Left cardiac atrium (tissue), 4 donors: ENCODE measurements at places on chromosomes 13 and 19. TPM values are rescaled to one million over a fixed set of nuclear protein-coding genes. Genes with fewer than 3 reads are reported as not detected.

DNA sequence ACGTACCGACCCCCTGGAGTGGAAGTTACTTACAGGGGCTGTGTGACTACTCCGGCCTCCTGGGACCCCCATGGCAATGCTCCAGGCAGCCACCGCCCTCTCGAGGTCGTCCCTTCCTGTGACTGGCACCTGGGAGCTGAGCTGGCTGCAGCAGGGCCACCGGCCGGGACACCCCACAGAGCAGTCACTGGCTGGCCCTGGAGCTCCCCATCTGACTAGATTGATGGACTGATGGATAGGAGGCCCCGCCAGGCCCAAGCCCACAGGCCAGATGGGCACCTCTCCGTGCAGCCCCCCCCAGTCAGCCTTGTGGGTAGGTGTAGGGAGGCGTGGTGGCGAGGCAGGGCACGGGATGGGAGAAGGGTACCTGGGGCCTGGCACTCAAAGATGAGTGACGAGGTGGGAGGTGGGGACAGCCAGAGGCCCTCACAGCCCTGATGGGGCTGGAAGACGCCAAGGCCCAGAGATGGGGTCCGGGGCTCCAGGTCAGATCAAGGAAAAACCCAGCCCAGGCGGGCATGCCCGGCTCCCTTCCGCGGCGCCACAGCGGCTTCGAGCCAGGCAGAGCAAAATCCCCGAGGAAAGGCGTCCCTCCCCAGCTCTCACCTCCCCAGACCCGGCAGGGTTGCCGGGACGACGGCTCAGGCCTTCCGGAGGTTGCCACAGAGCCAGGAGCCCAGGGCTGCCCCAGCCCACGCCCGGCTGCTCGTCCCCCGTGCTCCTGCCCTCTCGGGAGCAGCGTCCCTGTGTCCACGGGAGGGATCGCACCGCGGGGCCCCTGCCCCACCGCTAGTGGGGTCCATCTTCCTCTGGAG, 8.4 kb downstream of the SLC39A3 start:
- DNase-seq = no peak

DNA sequence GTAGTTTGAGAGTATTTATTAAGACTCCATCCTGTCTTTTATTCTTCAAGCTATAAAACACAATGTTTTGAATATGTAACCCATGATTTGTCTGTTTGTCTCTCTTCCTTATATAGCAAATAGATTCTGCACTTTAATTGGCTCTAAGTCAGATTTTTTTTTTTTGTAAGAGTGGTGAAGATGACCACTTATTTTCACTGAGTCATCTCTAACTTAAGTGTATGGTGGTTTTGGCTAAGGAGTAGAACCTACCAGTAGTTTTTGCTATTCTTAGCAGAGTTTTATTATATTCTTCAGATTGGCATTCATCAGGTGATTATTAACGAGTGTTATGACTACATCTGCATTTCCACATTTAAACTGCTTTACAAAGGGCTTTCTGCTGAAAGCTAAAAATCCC, 194.7 kb downstream of the LMO7 start:
- DNase-seq = no peak

ZNF888 gene
- total RNA-seq = 1.7 TPM

CALR gene
- 627 TPM for total RNA-seq

DNA sequence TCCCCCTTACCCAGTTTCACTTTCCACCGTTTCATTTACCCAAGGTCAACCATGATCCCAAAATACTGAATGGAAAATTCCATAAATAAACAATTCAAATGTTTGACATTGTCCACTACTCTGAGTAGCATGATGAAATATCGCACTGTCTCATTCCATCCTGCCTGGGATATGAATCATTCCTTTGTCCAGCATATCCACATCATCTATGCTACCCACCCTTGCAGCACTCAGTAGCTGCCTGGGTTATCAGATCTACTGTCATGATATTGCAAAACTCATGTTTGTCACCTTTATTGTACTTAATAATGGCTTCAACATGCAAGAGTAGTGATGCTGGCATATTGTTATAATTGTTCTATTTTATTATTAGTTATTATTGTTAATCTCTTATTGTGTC, 263.9 kb upstream of the NBEA start:
- no peak for DNase-seq

ONECUT3 gene
- not detected for total RNA-seq

- DNase-seq = no peak
Observed at GRCh38 chr13:113796964-113797676, 38.1 kb downstream of the TMEM255B start.

- DNase-seq = no peak
Observed at GRCh38 chr19:16295057-16295456, 29.6 kb upstream of the KLF2 start.

LGALS14 gene
- total RNA-seq = not detected

DNA sequence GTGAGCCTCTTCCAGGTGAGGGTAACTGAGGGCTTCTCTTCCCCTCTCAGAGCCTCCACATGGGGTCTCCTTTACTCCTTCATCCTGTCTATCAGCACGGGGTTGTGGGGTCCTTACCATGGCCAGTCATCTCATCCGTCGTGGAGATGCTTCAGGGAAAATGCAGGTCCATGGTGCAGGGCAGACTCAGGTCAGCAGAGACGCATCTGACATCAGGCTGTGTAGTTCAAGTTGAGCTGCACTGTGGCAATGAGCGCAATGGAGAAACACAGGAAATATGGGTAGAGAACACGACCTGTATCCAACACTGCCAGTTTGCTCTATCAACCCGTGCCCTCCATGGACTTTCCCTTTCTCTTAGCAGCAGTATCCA, 13.9 kb downstream of the LILRA5 start:
- DNase-seq = no peak

DNA sequence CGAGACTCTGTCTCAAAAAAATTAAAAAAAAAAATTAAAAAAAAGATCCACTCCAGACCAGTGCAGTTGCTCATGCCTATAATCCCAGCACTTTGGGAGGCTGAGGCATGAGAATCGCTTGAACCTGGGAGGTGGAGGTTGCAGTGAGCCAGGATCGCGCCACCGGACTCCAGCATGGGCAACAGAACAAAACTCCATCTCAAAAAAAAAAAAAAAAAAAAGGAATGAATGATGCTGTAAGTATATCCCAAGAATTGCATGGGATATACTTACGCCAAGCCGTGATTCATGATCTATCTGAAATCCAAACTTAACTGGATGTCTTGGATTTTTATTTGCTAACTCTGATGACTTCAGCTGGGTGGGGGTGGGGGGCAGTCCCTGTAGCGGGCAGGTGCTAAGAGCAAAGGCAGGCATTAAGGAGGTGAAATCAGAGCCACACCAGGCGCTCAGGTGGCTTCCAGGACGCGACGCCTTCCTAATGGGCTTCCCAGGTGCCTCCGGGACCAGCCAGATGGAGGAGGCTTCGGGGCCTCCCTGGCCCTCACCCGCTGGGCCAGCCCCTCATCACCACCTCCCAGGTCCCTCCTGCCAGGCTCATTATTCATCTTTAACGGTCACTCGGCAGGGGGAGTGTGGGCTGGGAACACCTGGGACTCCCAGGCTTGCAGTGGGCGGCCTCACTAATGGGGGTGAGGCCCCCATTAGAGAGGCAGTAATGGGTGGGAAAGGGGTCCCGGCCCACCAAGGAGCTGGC, 11.4 kb upstream of the FUT5 start:
- no peak for DNase-seq

GRCh38 chr13:52780092-52780491, 40.5 kb upstream of the CNMD start:
- no peak for DNase-seq

DNA sequence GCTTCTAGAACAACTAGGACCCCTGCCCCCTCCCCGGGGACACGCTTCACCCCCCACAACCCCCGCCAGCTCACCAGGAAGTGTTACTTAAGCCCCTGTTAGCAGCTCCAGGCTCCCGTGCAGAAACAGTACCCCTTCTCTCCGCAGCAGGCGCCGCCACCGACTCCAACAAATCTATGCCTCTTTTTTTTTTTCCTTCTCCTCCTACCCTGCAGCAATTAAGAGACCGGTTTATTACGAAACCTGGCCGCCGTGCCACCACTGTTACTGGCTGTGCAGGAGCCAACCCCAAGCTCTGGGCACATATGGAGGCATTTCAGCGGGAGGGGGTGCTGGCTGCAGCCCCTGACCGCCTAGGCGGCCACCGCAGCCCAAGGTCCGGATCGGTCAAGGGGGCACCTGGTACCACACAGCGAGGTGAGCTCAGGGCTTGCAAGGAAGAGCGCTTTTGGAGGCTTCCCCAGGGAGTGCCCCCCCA, 2.4 kb downstream of the GADD45B start:
- peak; percentile 67 for DNase-seq

- DNase-seq = no peak
Observed at GRCh38 chr19:38429055-38429810, 3.2 kb upstream of the RASGRP4 start.

GRCh38 chr13:41633776-41634175, 176.4 kb downstream of the RGCC start:
- no peak for DNase-seq

DNA sequence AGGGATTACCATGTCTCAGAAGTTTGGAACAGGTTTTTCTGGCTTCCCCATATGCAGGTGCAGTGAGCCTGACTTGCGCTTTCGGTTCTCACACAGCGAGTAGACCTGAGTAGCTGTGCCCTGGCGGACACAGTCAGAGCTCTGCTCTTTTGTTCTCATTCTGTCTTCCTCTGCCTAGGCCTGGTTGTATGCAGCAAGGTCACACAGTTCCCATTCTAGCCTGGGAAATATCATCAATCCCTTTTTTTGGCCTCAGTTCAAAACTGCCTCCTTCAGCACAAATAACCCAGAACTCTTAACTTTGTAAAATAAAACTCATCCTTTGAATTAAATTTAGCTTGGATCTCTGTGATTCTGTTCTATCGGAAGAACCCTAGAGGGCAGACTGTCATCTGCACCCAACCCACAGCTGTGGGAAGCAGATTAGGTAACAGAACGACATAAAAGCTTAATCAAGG, 10.2 kb downstream of the OXGR1 start:
- DNase-seq = peak; percentile 32

DNA sequence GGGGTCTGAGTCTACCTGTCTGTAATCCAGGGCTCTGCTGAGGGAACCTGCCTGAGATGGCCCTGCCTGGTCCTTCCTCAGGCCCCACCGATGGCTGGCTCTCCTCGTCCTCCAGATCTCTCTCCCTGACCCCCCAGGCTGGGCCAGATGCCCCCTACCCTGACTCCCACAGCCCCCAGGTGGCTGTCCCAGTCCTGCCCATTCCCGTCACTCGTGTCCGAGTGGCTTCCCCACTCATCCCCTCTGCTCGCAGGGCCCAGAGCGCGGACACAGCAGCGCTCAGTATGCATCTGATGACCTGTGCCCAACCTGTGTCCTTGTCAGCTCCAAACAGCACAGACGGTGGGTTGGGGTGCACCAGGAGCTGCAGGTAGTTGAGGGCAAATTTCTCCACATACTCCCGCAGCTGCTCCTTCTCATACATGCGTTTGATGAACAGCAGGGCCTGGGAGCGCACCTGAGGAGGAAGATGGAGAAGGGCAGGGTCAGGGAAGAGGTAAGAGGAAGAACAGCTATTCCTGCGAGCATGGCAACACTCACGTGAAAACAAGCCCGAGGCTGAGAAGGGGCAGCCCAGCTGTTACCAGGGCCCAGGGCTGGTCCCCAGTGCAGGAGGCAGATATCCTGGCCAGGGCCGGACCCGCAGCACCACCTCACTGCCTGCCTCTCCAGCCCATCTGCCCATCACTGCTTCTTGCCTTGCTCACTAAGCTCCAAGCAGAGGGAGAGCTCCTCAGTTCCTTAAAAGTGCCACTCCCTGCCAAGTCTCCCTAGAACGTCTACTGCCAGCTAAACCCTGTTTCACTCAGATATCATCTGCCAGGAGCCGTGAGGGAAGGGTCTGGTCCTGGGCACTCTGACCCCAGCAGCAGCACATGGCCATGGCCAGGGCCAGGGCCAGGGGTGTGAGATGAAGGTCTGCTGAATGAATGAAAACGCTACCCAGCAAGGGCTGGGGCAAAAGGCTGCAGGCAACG, 11.1 kb upstream of the RSPH6A start:
- DNase-seq = no peak

GRCh38 chr19:41566001-41566400, 10.0 kb upstream of the CEACAM21 start:
- no peak for DNase-seq

- no peak for DNase-seq
Observed at GRCh38 chr19:17332677-17333581, 1.7 kb downstream of the ANO8 start.

- DNase-seq = no peak
Observed at GRCh38 chr13:48748681-48749080, 95.0 kb downstream of the CYSLTR2 start.

GRCh38 chr13:71169180-71169579, 697.8 kb downstream of the DACH1 start:
- no peak for DNase-seq

GRCh38 chr13:102309110-102309509, 92.7 kb downstream of the FGF14 start:
- DNase-seq = no peak

ATXN8OS gene
- total RNA-seq = not detected

CXCL17 gene
- total RNA-seq = not detected

- DNase-seq = no peak
Observed at GRCh38 chr19:52990759-52991418, 22.8 kb upstream of the ERVV-1 start.

- DNase-seq = no peak
Observed at GRCh38 chr19:18273561-18274218, 562 bp downstream of the IQCN start.

GRCh38 chr19:11426656-11427055, 7.5 kb upstream of the RGL3 start:
- DNase-seq = no peak

ZNF296 gene
- total RNA-seq = 0.44 TPM

DNA sequence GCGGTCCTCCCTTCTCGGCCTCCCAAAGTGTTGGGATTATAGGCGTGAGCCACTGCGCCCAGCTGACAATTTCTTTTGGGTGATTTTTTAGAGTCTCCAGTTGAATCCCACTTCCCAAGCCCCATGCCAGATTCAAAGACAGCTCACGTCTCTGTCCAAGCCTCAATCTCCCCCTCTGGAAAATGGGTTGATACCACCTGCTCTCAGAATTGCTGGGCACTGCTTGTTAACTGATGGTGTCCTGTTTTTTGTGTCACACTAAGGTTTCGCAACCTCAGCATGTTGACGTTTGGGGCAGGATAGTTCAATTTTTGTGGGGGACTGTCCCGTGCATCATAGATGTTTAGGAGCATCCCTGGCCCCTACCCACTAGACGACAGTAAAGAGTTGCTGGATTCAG, 14.2 kb upstream of the UPF1 start:
- DNase-seq = no peak

PCDH8 gene
- not detected for total RNA-seq

- DNase-seq = no peak
Observed at GRCh38 chr13:112831196-112831595, 137.8 kb upstream of the MCF2L start.

- no peak for DNase-seq
Observed at GRCh38 chr13:24217601-24218281, 57.2 kb downstream of the SPATA13 start.

MIER2 gene
- total RNA-seq = 25.0 TPM

CD209 gene
- total RNA-seq = 18.3 TPM
